ENCODE measurements at places on chromosomes 5 and 9.

- no peak for DNase-seq
These were observed 6.2 kb upstream of the TMEM171 start for GRCh38 chr5:73114044-73114688.

- DNase-seq, result no peak
These were observed 33.9 kb upstream of the MAN2A1 start for GRCh38 chr5:109655841-109656240.

DNA sequence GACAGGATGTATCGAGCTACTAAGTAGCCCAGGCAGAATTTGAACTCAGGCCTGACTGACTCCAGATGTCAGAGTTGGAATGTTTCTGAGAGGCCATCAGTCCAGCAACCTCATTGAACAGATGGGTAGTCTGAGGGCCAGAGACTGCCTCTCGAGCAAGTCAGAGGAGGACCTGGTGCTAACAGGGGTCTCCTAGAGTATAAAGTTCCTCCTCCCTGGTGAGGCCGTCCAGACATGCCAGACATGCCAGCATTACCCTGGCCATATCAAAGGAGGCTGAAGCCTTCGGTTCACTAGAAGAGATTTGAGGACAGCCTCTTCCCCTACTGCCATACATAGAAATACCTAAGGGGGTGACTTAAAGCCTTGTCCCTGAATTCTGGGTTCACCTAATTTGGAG is 81.2 kb downstream of the ZNF618 start:
- DNase-seq, result no peak

DNA sequence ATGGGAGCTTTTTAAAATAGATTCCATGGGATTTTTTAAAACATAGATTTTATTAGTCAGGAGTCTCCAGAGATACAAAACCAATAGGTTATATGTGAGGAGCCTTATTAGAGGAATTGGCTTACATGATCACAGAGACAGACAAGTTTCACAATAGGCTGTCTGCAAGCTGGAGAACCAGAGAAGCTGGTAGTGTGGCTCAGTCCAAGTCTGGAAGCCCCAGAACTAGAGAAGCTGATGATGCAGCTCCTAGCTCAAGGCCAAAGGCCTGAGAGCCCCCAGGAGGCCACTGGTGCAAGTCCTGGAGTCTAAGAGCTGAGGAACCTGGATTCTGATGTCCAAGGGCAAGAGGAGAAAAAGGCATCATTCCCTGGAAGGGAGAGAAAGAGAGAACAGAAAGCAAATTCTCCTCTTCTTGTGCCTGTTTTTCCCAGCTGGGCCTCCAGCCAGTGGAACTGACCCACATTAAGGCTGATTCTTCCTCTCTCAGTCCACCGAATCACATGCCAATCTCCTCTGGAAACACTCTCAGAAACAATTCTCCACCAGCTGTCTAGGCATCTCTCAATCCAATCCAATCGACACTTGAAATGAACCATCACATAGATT is 59.3 kb downstream of the AHRR start:
- DNase-seq, result no peak

DNA sequence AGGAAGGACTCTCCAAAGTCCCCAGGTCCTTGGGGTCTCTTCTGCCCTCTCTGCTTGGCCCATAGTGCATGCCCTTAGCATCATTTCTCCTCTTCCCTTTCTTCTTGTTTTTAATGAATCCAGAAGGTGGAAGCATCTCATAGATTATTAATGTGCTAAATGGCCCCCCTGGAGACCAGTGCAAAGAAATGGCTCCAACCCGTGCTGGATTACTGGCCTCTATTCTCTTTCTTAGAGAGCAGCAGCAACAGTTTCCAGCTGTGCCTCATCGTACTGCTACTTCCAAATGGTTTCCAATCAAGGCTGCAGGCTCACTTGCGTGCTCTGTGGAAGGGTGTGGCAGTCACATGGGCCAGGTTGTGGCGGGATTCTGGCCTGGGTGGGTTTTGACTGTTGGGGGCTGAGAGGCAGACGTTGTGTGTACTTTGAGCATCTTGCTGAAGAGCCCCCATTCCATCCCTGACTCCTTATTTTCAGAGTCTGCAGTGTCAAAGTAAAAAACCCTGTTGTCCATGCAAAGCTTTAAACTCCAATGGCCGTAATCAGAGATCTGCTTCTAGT is 139.7 kb downstream of the GABBR2 start:
- DNase-seq, result no peak

DNA sequence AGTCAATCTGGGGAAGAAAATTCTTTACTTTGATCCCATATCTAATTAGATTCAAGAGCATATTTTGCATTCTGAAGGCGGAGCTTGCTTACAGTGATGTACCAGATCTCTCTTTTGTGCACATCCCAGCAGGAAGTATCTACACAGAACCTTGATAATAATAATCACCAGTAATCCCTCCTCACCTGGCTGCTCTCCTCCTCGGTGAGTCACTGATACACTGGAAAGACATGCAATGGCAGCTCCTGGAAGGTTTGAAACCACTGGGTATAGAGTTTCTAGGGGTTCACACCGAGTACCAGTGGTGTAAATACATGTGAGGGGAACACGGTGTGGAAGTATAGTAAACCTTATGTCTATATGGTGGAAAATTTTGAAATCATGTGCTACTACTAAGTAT is 205.5 kb upstream of the TARS1 start:
- DNase-seq, result no peak

DNA sequence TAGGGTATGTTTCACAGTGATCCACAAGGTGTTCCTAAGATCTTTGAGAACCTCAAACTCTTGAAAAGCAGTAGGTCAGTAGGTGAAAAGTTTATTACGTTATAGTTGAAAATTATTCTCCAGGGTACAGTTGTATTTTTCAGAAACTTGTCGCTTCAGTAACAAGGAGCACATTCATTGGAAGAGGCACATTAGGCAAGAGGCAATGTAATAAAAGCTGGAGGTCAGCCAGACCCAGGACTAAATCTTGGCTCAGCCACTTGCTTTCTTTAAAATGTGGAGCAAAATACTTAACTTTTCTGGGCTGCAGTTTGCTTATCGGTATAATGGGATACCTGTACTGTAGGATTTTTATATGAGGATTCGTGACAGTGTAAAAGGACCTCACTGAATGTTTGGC is 45.6 kb downstream of the TLE4 start:
- no peak for DNase-seq

- no peak for DNase-seq
These were observed 356.0 kb upstream of the SEMA6A start for GRCh38 chr5:116930616-116931015.

- no peak for DNase-seq
These were observed 587.8 kb downstream of the PSAT1 start for GRCh38 chr9:78884611-78885150.

DNA sequence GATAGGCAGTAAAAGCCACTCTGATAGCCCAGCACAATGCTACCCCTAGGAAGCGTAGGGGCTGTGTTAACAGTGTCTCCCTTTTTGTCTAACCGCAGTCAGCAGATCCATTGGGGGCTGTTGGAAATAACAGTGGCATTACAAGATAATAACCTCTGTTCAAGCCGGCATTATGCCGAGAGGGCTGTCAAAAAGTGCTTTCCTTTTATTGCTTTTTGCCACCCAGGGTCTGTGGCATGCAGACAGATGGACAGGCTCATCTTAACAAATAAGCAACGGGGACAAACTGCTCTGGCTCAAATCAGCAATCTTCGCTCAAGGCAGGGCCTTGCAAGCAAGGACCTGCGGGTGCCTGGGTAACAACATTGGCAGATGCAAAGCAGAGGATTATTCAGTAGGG is 123.3 kb downstream of the TLR4 start:
- DNase-seq, result no peak
